Renal cortex interstitium (tissue), 15 donors: ENCODE measurements at places on chromosomes 16 and 17. TPM values are rescaled to one million over a fixed set of nuclear protein-coding genes. Genes with fewer than 3 reads are reported as not detected.

MT1X gene
- polyA plus RNA-seq, result 30.2 TPM

DNA sequence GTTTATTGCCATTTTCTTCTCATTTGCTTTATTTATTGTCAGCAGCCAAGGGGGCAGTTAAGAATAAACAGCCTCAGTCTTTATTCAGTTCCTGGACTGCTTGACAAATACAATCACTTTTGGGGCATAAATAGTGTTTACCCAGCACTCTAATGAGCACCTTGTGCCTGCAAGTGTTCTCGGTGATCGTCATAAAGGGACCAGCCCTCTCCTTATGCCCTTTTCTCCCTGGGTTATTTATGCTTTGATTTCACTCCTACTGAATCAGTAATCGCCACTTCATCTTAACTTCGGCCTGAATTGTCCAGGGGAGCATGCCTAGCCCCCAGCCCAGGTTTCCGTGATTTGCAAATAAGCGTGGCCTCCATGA lies 55.7 kb upstream of the CACNG5 start:
- DNase-seq, result no peak

DNA sequence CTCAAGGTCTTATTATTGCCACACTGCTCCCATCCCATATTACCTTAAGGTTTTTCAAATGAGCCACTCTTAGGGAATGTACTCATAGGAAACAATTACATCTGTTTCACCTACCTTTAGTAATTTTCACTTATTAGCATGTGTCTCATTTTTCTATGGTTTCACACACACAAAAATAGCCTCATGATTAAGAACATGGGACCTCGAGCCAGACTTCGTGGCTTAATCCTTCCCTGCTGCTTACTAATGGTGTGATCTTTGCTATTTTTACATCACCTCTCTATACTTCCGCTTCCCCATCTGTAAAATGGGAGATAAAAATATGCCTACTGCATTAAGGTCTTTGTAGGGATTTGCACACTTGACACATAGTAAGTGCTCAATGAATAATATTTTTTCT lies 38.5 kb downstream of the OTOA start:
- DNase-seq, result no peak

- peak; percentile 50 for DNase-seq
Measured at GRCh38 chr16:55703003-55704001, 47.5 kb downstream of the SLC6A2 start.

DNA sequence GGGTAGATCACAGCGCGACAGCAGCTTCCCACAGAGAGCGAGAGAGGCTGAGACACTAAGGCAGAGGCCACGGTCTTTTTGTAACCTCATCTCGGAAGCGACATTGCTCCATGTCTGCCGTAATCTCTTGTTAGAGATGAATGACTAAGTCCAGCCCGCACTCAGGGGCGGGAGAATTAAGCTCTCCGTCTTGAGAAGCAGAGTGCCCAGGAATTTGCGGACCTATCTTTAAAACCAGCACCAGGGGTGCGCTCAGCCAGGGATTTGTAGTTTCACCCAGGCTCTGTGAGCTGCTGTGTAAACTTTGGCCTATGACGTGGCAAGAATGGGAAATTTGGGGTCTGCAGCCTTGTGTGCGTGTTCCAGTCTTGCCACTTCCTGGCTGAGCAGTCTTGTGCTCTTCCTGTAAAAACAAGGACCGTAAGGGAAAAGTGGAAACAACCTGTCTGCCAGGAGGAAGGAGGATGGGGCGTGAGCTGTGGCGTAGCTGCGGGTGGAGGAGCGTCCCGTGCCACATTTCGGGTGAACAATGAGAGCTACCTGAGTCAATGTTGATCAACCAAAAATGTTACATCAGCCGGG lies 16.0 kb upstream of the JPH3 start:
- DNase-seq, result no peak

DNA sequence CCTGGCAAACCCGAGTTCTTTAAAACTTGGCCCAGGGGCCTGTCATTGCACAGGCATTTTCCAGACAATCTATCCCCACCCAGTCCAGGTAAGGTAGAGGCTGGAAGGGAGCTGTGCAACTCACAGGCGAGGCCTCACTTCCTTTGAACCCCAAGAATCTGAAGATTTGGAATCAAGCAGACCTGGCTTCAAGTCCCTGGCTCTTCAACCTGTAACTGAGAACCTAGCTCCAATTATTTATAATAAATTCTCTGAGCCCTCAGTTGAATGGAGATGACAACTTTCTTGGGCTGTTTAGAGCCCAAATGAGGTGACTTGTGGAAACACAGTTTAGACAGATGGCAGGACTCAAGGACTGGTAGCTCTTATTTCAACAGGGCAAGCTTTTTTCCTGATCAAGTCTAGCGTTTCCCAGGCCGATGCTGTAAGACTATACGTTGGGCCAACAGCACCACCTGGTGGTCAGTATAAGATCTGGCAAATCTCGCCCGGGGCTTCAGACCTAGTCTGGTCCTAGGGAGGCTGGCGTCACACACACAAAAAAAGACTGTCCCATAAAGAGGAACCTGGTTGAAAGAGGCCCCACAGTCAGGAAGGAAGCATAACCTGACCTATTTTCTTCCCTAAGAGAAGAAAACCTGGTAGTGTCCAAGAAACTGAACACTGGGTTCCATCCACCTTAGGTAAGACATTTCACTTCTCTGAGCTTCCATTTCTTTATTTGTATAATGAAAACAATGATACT lies 117.9 kb downstream of the C17orf67 start:
- DNase-seq, result peak; percentile 80

GRCh38 chr17:66777689-66778225 lies 57.2 kb upstream of the CACNG5 start:
- DNase-seq, result no peak

PSKH1 gene
- polyA plus RNA-seq, result 31.2 TPM

CNTD1 gene
- 3.4 TPM for polyA plus RNA-seq

GRCh38 chr17:61353615-61354014 lies 46.0 kb upstream of the TBX2 start:
- no peak for DNase-seq

GRCh38 chr17:76531486-76532038 lies 5.9 kb downstream of the CYGB start:
- DNase-seq, result no peak

- DNase-seq, result no peak
Measured at GRCh38 chr17:42131981-42132432, 9.4 kb downstream of the HSPB9 start.

- DNase-seq, result no peak
Measured at GRCh38 chr17:58538811-58539409, 24.5 kb upstream of the MTMR4 start.

DNA sequence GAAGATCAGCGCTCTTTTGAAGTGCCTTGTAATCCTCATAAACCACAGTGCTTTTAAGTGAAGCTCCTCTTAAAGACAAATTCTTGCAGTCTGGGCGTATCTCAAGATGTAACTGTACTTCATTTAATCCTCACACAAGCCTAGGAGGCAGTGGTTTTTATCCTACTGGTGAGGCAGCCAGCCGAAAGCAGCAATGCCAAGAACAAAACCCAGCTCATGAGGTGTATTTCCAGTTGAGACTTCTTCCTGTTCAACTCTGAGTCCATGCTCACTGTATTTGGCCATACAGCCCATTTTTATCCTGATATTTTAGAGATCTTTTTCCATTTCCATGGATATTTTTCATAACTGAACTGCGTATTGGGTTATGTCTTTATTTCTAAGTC lies 13.7 kb downstream of the CTRB2 start:
- no peak for DNase-seq

CRHR1 gene
- polyA plus RNA-seq, result not detected
